Tibial nerve (tissue), 4 donors: ENCODE measurements at places on chromosomes 2 and 18. TPM values are rescaled to one million over a fixed set of nuclear protein-coding genes. Genes with fewer than 3 reads are reported as not detected.

ARMC9 gene
- total RNA-seq = 17.8 TPM

RUFY4 gene
- total RNA-seq = not detected

CXCR1 gene
- not detected for total RNA-seq

SAG gene
- not detected for total RNA-seq

PAX8 gene
- total RNA-seq = 6.5 TPM

TEKT4 gene
- not detected for total RNA-seq

RND3 gene
- 24.3 TPM for total RNA-seq

CCDC141 gene
- total RNA-seq = 3.9 TPM

- no peak for DNase-seq
Observed at GRCh38 chr18:57961876-57962505, 82.0 kb upstream of the NEDD4L start.

- no peak for DNase-seq
Observed at GRCh38 chr2:107376909-107377308, 449.8 kb upstream of the RGPD4 start.

DNA sequence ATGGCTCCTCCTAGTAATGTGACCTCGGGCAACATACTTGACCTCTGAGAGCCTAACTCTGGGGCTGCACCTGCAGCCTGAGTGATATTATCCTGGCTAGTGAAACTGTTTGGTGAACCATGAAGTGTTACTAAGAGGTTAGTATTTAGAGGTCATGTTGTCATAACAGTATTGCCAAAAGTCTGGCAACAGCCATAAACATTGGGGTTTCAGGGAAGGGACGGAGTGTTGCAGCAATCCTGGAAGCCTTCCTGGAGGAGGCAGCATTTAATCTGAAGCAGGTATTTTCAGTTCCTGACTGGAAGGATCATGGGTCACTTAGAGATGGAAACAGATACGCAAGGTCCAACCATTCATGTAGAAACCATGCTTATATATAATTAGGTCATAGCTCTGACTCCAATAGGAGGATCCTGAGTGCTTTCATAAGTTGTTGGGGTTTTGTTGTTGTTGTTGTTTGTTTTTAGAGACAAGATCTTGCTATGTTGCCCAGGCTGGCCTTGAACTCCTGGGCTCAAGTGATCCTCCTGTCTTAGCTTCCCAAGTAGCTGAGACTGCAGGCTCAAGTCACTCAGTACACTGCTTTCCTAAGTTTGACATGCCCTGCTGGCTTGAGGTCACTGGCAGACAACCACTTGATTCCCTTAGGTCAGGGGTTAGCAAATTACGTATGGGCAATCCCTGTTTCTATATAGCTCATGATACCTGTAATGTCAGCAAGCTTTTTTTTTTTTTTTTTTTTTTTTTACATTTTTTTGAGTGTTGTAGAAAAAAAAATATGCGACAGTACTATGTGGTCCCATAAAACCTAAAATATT is 21.5 kb downstream of the GPR39 start:
- DNase-seq = no peak

GRCh38 chr2:19484736-19485135 is 126.3 kb upstream of the OSR1 start:
- DNase-seq = no peak

GRCh38 chr2:181371195-181371594 is 86.0 kb upstream of the ITGA4 start:
- no peak for DNase-seq

GRCh38 chr18:74128159-74128558 is 19.5 kb downstream of the FBXO15 start:
- no peak for DNase-seq

DNA sequence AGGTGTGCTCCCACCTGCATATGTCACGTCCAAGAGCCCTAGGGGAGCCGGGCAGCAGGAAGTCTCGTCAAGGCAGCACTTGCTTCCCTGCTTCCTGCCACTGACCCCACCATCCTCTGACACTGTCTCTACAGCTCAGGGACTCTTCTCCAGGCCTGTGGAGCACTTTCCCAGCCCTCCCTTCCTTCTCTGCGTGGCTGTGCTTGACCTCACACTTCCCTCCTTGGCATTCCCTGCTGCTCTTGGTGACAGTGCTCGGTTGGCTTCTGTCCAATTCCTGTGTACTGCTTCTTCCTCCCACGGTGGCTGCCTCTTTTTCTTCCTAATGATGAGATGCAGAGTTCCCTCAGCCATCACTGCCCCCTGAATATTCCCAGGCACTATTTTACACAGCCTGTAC is 2.8 kb downstream of the CIDEA start:
- no peak for DNase-seq

DNA sequence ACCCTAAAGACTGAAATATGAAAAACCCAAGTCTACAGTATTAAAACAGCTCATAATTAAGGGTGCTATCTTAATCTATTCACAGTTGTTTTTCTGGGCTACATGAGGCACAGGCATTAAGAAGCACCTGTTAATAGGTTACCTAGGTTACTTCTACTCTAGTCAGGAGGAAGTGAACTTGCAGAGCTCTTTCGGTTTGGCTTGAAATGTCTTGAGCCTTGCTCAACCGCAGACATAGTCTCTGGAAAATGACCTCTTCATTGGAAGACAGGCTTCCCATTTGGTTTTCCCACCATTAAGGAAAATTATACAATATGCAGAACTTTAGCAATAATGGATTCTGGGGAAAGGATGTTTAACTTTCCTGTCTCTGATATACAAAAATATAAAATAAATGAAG is 142.3 kb upstream of the KCNJ3 start:
- DNase-seq = no peak

DNA sequence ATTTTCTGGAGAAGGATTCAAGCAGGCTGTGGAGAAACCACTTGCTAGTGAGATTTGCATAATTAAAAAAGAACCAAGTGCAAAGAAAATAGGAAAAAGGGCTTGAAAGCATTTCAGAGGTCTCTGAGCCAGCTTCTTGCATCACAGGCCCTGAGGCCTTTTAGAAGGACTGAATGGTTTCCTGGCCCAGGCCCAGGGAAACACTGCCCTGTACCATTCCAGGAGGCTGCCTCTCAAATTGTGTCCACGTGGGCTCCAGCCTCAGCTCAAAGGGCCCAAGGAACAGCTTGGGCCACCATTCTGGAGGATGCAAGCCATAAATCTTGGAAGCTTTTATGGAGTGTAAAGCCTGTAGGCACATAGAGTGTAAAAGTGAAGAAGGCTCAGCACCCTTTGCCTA is 523.3 kb upstream of the VRK2 start:
- no peak for DNase-seq

DNA sequence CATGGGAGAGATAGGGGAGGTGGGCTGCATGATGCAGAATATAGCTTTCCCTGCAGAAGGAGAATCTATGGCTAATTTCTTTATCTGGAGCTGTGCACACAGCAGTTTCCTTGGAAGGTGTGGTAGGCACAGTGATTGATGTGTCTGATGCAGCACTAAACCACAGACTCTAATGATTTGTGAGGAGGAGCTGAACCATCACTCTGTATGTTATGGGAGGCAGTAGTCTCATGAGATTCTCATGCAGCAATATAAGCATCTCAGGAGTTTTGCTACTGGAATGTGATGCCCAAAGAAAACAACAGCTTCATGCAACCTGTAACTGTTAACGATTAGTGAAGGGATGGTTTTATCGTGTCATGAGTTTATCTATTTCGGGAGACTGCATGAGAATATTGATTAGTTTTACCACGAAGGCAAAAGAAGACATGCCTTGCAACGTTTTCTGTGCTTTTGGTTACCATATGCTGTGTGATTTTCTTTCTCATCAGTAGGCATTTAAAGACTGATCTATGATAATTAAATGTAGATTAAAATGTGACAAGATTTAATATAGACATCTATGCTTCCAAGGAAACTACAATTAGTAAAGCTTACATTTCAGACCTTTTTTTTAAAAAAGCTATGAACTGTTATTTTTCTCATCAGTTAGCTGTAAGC is 286.8 kb downstream of the ARL6IP6 start:
- DNase-seq = no peak

DNA sequence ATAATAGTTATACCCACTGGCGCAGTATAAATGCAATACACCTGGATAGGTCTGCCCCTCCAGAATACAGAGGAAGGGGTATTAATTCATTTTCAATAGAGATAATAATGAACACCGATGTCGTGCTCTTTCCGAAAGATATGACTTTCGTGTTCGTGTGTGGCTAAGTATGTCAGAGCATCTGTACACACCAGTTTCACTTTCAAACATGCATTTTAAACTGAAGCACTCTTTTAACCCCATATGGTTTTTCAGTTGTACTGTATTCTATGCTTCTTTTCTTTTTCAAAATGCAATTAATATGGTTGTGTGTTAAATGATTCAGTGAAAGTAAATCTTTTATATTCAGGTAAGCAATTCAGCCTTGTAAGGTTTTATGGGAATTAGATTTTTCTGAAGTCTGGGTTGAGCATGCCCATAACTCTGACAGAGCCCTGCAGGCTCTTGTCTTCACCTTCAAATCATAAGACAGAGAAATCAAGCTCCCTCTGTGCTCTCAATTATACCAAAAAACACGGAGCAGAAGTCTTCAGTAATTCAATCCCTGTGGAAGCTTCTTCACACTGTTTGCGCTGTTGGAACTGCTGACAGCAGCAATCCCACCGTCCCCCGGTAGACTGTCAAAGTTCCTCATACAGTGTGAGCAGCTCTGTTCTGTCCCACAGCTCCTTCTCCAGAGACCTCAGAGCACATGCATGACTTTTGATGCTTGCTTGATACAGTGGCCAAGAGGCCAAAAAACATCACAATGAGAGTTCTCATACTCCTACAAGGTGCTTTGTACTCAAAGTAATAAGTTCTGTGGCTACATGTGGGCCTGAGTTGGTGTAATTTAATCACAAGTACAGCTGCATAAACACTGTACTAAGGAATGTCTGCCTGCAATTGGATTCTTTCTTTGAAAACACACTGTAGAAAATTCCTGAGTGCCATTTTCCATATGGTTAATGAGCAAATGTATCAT is 186.8 kb downstream of the ZNF521 start:
- DNase-seq = no peak

DNA sequence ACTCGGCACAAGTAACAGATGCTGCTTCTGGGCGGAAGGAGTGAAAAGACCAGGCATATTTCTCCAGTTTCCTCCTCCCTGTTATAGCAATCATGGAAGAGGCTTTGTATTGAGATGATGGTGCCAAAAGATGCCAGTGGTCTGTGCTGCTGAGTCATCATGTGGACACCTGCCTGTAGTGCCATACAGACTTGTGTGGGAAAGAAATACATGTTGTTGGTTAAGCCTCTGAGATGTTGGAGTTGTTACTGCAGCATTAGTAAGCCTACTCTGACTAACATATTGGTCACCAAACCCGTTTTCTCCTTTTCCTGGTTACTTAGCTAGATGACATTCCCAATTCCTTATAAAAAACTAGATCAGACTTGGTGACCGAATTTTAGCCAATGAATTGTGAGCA is 356.9 kb downstream of the ZNF521 start:
- no peak for DNase-seq

- DNase-seq = no peak
Observed at GRCh38 chr2:156818944-156819343, 382.8 kb downstream of the GPD2 start.

DNA sequence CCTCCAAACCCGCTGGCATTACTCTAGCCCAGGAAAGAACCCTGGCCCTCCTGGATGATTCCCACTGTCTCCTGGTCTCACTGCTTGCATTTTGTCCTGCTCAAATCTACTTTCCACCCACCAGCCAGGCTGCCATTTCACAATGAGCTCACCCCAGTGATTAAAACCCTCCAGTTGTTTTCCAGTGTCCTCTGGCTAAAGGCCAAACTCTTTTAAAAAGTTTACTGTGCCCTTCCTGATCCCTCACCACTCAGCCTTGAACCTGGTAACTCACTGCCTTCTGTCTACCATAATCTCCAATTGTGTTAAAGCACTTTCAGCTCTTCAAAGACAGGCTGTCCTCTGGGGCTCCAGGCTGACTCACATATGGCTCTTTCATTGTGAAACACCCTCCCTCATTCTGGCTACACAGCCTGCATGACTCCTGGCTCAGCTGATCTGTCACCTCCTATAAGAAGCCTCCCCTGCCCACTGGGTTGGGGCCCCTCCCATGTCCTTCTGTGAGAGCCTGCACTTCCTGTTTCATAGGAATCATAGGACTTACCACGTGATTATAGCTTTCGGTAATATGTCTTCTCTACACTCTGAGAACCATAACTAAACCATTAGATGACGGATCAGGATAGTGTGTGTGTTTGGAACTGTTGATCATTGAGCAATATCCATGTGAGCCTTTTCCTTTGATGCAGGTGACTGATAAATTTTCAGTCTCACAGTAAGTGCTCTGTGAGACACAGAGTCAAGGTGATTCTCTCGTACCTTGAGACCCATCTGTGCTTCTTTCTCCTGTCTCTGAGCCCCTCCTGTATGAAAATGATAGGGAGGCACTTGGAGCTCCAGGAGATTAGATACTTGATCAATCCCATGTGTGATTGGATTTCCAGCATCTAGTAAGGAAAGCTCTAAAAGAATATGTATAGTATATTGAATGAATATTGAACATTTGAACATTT is 590.8 kb upstream of the ID2 start:
- peak; percentile 52 for DNase-seq

GRCh38 chr2:152189622-152190495 is 14.3 kb upstream of the STAM2 start:
- no peak for DNase-seq
